ENCODE measurements at places on chromosomes 2 and 18. TPM values are rescaled to one million over a fixed set of nuclear protein-coding genes. Genes with fewer than 3 reads are reported as not detected.

Gene CCDC74B
- not detected for polyA plus RNA-seq

Gene GPD2
- polyA plus RNA-seq: 8.0 TPM

Gene CCDC68
- polyA plus RNA-seq: 0.41 TPM

Gene METAP1D
- polyA plus RNA-seq: 4.0 TPM

DNA sequence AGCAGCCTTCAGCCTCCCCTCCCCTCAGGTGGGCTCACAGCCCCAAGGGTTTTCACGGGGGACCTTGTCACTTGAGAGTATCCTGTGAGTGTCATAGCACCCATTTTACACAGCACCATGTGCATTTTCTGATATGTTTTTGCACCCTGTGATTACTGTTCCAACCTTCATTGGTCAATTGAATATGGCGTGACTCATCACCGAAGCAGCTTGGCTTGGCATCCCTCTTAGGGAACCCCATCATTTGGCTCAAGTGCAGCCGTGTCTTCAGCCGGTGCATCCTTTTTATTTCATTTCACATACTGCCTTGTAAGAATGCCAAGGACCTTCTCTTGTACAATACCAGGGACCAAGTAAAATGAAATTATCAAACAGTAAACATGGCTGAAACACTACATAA, 57.6 kb downstream of the NPAS2 start:
- DNase-seq: no peak

DNA sequence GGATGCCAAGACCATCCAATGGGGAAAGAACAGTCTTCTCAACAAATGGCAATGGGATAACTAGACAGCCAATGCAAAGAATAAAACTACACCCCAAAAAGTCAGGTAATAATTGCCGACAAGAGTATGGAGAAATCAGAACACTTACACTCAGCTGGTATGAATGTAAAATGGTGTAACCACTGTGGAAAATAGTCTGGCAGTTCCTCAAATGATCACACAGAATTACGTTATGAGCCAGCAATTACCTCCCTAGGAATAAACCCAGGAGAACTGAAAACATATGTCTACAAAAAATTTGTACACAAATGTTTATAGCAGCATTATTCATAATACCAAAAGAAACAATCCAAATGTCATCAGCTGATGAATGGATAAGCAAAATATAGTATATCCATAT, 8.8 kb downstream of the IWS1 start:
- no peak for DNase-seq

GRCh38 chr2:184904991-184905390, 306.7 kb downstream of the ZNF804A start:
- DNase-seq: no peak

DNA sequence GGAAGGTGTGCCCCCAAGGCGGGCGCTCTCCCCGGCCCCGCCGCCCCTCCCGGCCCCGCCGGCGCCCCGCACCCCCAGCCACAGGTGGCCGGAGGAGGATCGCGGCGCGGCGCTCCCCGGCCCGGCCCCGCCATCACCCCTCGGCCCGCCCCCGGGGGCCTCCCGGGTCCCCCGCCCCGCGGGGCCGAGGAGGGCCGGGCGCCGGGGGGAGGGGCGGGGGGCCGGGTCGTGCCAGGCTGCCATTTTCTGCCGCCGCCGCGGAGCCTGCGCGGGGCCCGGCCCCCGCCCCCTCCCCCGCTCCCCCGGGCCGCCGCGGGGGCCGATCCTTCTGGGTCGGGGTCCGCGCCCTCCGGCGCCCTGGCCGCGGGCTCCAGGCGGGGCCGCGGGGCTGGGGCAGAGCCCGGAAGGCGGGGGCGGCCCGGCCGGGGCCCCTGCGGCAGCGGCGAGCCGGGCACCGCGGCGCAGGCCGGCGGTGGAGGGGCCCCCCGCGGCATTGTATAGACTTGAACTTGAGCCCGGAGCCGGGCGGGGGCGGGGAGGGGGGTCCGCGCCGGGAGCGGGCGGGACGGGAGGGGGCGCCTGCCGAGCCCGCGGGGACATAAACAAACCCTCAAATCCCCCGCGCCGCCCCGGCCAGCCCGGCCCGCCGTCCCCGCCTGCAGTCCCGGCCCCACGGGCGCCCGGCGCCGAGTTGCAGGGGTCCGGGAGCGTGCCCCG, 556 bp downstream of the DNMT3A start:
- DNase-seq: no peak

DNA sequence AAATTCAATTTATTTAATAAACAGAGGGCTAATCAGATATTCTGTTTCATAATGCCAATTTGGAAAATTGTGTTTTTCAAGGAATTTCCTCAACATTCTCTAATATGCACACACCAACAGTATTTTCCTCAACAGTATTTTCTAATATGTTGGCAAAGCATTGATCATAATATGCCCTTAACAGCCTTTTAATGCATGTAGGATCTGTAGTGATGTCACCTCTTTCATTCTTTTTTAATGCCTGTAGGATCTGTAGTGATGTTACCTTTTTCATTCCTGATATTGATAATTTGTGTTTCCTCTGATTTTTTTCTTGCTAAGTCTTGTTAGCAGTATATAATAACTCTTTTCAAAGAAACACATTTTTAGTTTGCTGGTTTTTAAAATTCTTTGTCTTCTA, 15.9 kb downstream of the VWA3B start:
- DNase-seq: no peak

DNA sequence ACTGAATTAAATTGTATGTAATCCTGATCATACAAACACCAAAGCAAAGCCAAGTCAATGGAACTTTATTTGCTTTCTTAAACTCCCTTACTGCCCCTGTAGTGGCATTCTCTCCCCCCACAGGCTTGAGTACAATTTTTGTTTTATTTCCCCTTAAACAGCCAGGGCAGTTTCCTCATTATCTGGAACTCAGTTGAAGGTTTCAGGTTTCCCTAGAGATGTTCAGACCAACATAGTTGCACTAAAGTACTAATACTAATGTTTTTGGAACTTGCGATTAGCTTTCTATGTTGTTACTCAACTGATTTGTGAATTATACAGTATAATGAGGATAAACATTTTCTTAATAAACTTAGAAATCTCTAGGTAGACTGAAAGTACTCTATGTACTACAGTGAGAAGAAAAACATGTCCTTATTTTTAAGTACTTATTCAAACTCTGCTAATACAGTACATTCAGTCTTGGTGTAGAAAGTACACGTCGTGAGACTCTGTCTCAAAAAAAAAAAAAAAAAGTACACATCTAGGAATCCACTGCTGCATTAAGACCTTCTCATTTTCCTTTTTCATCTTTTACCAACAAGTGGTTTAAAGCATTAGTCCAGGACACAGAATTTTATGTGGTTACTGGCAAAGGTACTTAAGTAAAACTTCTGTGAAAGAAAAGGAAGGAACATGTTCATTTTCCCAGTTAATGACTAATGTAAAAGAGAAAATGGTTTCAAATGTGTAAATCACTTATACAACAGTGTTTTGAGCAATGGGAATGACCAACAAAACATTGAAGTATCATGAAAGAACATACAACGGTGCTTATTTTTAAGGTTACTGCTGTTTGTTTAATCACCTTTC, 209.5 kb upstream of the SMAD7 start:
- no peak for DNase-seq

DNA sequence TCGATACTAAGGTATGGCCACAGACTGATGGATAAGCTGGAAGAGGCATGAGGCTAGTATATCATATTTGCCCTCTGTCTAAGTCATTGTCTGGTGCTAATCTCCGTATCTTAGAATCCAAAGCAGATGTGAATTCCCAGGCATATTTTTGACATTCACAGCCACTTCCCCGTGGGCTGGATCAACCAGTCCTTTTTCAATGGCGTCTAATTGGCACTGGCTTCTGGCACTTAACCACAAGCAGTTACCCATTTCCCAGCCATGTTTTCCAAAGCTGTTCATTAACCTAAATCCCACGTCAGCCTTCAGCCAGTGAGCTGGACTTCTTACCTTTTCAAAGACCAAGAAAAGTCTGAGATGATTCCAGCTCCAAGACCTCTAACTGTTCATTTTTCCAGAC, 20.7 kb upstream of the ZNF407 start:
- no peak for DNase-seq

DNA sequence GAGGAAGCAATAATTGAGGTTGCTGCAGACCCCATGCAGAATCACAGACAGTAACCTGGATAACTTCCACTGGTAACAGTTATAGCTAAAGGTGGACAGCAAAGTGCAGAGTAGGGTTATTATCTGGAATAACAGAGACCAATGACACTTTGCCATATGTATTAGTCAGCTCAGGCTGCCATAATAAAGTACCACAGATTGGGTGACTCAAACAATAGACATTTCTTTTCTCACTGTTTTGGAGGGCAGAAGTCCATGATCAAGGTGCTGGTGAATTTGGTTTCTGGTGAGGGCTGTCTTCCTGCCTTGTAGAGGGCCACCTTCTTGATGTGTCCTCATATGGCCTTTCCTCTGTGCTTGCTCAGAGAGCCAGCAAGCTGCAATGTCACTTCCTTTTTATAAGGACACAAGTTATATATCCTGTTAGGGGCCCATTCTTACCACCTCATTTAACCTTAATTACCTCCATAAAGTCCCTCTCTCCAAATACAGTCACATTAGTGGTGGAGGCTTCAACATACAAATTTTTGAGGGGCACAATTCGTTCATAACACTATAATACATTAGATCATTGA, 191.0 kb upstream of the LRP1B start:
- DNase-seq: no peak

DNA sequence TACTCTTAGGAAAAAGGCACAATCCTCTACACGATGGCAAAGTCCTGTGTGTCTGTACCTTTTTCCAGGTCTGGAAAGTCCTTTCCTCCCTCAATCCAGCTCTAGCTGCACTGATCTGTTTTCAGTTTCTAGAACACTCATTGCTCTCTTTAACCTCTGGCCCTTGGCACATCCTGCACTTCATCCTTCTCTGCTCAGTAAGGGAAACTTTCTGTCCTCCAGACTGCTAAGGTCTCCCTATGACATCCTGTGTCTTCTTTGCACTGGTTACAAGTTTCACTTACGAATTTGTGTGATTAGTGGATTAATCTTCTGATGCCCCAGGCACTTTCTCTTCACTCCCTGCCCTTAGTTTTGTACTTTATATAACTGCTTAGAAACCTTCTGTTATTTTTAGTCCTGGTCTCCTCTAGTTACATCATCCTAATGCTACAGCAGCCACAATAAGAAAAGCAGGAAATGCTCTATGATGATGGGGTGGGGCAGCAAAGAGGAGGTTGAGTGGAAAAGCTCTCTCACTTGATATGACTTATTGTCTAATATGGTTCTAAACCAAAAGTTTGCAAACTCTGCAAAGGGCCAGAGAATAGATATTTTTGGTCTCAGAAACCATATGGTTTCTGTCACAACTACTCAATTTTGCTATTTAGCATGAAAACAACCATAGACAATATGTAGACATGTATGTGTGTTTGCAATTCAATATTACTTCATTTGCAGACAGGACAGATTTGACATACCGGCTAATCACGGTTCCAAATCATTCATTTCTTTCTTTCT, 568.2 kb downstream of the THSD7B start:
- DNase-seq: no peak

- DNase-seq: no peak
These were observed 2.8 kb downstream of the NYAP2 start for GRCh38 chr2:225402210-225402776.

Measured in naive thymus-derived CD4-positive, alpha-beta T cell (primary cell).